Neural progenitor cell (in vitro differentiated cells): ENCODE measurements at places on chromosomes 5 and 9.

DNA sequence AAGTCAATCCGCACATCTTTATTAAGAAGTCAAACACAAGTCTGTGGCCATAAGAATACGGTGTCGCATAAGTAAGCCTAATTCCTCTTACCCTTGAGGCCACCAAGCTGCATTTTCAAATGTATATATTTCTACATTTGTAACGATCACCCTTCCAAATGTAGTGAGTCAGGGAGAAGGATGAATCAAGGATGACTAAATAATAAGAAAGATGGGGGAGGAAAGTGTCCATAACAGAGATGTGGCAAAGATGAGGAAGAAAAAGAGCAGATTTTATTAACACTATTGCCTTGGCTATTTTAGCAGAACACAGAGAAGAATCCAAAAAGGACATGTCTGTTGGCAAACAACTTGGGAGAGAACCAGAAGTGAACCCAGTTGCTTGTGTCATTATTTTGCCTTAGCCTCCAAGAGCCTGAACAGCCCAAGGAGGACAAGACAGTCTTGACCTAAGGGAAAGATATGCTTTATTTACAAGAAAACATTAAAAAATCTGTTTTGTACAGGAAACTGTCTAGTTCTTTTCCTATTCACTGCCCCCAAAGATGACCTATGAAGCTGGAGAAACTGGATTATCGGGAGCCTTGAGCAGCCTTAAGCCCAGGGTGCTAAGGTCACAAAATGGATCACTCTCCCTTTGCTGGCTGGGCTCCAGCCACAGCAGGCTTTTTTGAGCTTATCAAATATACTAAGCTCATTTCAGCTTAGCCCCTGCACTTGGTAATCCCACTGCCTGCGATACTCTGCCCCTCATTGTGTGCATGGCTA is 101.5 kb downstream of the PLCXD3 start:
- DNase-seq: no peak

DNA sequence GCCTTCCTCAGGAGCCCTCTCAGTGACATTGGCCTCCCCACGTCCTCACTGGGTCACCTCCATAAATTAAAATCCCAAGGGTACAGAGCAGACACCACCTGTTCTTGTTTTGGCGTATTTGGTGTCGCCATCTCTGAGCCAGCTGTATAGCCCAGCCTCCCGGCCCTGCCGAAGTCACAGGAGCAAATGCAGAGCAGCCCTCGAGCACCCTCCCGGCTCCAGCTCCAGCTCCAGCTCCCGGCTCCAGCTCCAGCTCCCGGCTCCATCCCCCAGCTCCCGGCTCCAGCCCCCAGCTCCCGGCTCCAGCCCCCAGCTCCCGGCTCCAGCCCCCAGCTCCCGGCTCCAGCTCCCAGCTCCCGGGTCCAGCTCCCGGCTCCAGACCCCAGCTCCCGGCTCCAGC is 74.3 kb downstream of the ZNF354C start:
- DNase-seq: no peak

GRCh38 chr5:161799316-161799715 is 48.6 kb upstream of the GABRA1 start:
- no peak for DNase-seq

GRCh38 chr5:132270706-132271105 is 13.2 kb downstream of the PDLIM4 start:
- DNase-seq: no peak

DNA sequence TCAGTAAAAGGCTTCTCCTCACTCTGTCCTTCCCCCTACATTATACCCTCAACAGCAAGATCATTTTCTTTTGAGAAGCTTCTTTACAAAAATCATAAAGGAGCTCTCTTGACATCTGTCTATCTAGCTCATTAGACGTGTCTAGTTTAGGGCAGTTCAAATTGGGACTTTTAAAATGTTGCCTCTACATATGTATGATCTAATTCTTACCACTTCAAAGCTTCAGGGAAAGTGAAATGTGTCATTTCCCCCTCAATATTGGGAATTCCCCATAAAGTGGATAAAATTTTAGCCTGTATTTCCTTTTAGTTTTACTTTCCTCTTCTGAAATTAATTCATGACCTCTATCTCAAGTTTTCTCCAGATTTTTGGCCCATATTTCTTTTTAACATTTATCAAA is 323.7 kb downstream of the ARRDC3 start:
- no peak for DNase-seq

GRCh38 chr9:12723409-12724028 is 30.3 kb downstream of the TYRP1 start:
- DNase-seq: no peak

- DNase-seq: no peak
Measured at GRCh38 chr5:2575292-2575691, 176.2 kb downstream of the IRX2 start.

DNA sequence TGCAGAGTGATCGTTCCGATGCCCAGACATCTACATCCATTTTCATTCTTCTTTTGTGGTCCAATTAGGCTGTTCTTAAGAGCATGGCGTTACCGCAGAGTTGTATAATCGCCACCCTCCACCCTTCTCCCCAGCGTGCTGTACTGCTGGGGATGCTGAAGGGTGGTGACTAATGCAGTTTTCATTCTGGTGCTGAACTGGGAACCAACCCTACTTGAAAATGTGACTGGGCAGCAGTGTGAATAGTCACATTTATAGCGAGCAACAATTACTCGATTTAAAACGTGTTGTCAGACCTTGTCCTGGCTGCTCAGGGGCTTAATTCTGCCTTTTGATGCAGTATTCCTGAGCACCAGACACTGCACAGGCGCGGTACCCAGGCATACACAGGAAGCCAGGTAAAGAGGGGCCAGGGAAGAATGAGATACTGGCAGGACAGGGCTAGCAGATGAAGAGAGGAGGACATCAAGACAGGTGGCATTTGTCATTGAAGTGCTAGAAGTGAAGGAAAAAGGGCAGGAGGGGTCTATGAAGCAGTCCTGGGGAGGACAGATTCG is 719 bp upstream of the ISCA1 start:
- DNase-seq: no peak

- no peak for DNase-seq
Measured at GRCh38 chr5:130189961-130190360, 285.7 kb downstream of the CHSY3 start.

DNA sequence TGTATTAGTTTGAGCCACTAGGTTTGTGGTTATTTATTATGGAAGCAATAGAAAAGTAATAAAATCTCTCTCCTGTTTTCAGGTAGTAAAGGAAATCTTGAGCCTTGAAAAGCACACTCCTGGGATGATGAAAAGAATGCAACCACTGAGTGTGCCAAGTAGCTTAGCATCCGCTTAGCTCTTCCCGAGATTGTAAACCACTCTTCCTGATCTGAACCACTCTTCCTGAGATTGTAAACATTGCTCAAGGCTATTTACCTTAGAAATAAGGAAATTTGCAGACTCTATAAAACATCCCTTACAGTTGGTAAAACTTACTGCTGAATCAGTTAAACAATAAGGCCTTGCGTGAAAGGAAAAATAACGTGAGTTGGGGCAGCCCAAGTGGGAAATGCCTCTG is 17.4 kb upstream of the IL33 start:
- DNase-seq: no peak

GRCh38 chr9:19373527-19373926 is 6.5 kb downstream of the RPS6 start:
- DNase-seq: no peak

- no peak for DNase-seq
Measured at GRCh38 chr5:111582451-111582850, 70.1 kb upstream of the STARD4 start.

DNA sequence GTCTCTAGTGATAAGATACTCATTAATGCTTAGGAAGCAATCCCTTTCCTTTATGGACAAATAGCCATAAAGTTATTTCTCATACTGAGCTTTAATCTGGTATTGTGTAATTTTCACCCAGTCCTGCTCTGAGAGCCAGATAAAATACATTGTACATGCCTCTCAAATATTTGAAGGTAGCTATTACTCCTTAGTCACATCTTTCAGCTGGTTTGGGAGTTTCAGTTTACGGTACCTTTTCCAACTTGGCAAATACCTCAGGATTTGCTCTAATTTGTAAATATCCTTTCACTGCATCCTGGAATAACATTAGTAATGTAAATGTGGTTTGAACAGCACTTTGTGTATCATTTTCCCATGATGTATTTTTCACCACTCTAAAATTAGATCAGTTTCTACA is 47.4 kb downstream of the ABHD17B start:
- DNase-seq: no peak
